ENCODE measurements at places on chromosomes 6 and 20. TPM values are rescaled to one million over a fixed set of nuclear protein-coding genes. Genes with fewer than 3 reads are reported as not detected.

DNA sequence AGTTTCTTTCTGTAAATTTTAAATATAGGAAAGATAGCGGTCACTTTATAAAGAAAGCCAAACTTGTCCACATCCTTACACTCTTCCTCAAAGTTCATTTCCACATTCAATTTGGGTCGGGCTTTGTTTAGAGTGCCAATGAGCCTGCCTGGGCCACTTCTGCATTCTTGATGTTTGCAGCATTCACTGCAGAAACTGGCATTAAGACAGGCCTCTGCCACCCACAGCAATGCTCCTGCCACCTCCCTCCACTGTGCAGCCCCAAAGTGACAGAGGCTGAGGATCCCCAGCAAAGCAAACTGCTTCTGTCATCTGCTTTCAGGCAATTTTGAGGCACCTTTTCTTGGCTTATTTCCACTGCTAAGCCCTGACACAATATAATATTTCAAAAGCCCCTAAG lies 61.2 kb downstream of the TNFAIP3 start:
- DNase-seq, result no peak

DNA sequence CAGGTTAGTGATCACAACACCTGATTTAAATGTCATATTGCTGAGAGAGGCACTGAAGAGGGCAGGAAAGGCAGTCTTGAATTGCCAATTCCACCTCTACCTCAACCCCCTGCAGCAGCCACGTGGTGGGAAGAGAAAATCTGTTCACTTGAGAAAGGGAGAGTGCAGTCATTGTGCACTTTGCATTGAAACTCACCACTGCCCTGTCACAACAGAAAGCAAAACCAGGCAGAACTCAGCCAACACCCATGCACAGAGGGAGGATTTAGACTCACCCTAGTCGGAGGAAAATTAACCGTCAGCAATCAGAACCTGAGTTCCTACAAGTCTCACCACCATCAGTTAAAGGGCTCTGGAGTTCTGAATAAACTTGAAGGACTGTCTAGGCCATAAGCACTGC lies 1040.2 kb downstream of the HACE1 start:
- DNase-seq, result no peak

Gene LAMA5
- 0.99 TPM for total RNA-seq

DNA sequence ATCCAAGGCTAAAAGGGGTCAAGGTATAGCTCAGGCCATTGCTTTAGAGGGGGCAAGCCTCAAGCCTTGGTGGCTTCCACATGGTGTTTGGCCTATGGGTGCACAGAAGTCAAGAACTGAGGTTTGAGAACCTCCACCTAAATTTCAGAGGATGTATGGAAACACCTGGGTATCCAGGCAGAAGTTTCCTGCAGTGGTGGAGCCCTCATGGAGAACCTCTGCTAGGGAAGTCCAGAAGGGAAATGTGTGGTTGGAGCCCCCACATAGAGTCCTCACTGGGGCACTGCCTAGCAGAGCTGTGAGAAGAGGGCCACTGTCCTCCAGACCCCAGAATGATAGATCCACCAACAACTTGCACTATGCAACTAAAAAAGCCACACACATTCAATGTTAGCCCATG lies 678.7 kb upstream of the ADGRB3 start:
- no peak for DNase-seq

DNA sequence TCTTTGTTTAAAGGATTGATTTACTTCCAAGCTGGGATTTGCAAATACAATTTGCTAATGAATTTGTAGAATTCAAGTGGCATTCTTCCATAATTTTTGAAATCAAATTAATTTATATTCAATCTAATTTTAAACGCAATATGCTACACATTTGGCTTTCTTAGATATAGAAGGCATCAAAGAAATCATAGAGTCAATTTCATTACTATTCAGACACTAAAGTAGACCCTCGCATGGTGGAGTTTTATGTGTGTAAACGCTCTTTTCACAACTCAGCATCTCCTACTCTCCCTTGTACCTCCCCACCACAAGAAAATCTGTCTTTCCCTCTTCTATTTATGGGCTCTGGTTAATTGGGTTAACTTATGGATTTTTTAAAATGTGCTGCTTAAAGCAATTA lies 144.3 kb downstream of the DOK5 start:
- no peak for DNase-seq

DNA sequence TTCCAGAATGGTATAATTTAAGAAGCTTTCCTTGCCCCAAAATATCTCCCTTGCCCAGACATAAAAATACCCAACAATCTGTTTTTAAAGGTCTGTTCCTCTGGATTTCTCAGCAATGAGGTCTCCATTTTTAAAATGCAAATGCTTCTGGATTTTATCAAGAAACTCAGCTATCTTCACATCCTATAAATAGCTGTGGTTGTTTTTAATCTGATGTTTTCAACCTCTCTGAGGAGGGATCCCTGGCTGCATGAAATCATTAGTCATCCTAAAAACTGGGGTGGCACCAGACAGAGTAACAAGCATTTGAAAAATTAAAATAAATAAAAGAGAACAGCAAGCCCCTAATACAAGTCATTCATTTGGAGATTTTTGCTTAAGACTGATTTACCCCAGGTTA lies 168.5 kb upstream of the ID4 start:
- DNase-seq, result no peak

DNA sequence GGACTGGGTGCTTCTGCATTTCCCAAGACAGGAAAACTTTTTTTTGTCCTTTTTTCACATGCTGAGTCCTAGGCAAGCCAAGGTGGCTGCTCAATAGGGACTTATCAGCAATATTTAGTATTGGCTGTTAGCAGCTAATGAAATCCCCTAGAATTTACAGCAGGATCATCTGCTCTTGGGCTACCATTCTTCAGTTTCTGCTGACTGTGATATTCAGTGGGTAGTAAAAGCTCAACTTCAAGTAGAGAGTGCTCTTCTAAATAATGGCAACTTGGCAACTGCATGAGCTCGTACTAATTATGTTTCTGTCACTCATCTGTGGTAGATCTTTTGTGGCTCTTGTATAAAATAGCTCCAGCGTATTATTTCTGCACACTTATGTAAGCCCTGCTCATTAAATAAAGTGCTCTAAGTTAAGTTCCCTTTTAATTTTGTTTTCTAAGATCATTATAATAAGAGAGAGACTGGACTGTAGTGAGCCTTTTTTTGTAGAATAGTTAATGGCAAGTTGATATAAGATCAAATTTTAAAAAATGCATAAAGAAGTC lies 110.3 kb downstream of the SLC35F1 start:
- no peak for DNase-seq

GRCh38 chr20:9602847-9603183 lies 88.4 kb downstream of the LAMP5 start:
- DNase-seq, result no peak

Gene TGM3
- total RNA-seq, result not detected

All from activated T-cell treated with anti-CD3 and anti-CD28 coated beads, Interleukin-2, amount 50 U/mL, for 72 hours (primary cell).